ENCODE measurements at places on chromosomes 4 and X.

- DNase-seq = no peak
These were observed 20.1 kb upstream of the FRMPD4 start for GRCh38 chrX:12118134-12118533.

DNA sequence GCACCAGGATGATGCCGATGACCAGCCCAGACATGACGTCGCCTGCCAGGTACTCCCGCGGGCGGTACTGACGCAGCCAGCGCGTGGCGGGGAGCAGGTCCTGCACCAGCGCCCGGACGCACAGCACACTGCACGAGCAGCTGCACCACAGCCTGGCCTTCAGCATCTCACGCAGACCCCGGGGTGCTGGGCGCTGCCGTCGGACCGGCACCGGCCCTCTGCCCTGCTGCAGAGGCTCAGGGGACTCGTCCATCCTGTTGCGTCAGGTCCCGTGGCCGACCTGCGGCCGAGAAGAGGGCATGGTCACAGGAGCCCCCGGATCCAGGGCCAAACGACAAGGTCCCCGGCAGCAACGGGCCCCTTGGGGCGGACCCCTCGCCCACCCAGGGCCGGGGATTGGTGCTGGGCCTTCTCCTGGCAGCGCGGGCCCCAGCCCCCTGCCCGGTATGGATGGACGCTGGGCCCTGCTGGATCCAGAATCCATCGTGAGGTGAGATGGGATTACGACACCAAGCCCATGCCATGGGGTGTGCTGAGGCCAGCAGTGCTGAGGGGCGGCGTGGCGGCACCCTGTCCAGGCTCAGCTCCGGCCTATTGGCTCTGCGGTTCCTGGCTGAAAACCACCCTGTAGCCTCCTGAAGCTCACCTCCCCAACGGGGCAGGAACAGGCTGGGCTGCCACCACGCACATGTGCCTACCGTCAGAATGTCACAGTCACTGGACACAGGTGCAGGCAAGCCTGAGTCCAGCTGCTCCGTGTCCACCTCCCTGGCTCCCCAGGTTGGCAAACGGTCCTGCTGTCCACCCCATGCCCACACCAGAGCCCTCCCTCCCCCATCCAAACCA is 1.5 kb downstream of the SLC26A1 start:
- no peak for DNase-seq

DNA sequence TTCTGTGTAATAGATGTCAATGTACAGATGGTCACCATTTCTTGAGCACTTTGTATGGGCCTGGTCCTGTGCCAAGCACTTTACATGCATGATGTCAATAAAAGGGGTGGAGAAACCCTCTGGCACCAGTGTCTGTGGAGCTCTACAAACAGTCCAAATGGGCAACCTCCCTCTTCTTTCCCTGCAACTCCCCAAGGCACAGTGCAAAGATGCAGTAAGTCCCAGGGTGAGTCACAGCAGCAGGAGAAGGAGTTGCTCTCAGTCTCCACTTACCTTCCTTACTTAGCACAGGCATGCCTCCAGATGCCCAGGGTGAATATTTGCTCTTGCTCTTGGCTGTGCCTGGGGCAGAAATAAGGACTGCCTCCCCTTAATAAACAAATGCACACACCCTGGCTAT is 4.3 kb downstream of the OCIAD2 start:
- no peak for DNase-seq

- no peak for DNase-seq
These were observed 80.2 kb downstream of the USP46 start for GRCh38 chr4:52578951-52579350.

DNA sequence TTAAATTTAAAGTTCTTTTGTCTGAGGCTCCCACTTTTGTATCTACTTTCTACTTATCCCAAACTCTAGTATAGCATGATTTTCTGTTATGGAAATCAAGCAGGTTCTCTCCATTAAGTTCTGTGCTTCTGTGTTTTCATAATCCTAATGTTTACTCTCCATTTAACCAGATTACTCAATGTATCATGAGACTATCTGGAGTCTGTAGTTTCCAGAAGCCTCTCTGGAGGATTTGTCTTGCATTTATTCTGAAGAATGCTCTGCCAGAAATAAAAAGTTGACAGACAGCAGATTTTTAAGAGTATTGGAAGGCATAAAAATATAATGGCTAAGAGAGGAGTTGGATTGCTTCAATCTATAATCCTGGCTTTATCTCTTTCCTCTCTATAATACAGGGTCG is 39.2 kb upstream of the PLS3 start:
- no peak for DNase-seq

DNA sequence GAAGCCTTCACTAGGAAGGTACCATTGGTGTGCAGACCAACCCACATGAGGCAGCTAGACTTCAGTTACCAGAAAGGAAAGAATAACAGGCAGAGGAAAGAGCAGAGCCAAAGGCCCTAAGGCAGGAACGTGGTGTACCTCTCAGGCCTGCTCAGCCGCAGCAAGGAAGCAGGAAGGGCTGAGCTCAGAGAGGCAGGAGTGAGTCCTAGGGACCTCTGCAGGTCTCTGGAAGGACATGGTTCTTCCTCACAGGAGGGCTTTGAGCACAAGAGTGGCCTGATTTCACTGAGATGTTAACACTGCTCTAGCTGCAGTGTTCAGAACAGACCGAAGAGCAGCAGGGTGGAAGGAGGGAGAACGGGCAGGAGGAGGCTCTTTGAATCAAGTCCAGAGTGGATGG is 124.6 kb downstream of the DCHS2 start:
- no peak for DNase-seq

- no peak for DNase-seq
These were observed 43.8 kb downstream of the PALLD start for GRCh38 chr4:168540503-168541265.

- no peak for DNase-seq
These were observed 70.3 kb downstream of the DDX60 start for GRCh38 chr4:168248176-168248710.

Data from iPS DF 6.9 (cell line).